ENCODE measurements at places on chromosomes 2 and 18.
A peak's percentile ranks its signal among the peaks of the same experiment; 100 is the strongest.

GRCh38 chr2:128504246-128505149 lies 185.8 kb upstream of the HS6ST1 start:
- no peak for DNase-seq

GRCh38 chr18:43680096-43680495 lies 402.8 kb upstream of the SYT4 start:
- DNase-seq = no peak

GRCh38 chr2:3319745-3320566 lies 57.7 kb downstream of the EIPR1 start:
- no peak for DNase-seq

GRCh38 chr2:12264146-12264545 lies 452.6 kb upstream of the TRIB2 start:
- DNase-seq = no peak

DNA sequence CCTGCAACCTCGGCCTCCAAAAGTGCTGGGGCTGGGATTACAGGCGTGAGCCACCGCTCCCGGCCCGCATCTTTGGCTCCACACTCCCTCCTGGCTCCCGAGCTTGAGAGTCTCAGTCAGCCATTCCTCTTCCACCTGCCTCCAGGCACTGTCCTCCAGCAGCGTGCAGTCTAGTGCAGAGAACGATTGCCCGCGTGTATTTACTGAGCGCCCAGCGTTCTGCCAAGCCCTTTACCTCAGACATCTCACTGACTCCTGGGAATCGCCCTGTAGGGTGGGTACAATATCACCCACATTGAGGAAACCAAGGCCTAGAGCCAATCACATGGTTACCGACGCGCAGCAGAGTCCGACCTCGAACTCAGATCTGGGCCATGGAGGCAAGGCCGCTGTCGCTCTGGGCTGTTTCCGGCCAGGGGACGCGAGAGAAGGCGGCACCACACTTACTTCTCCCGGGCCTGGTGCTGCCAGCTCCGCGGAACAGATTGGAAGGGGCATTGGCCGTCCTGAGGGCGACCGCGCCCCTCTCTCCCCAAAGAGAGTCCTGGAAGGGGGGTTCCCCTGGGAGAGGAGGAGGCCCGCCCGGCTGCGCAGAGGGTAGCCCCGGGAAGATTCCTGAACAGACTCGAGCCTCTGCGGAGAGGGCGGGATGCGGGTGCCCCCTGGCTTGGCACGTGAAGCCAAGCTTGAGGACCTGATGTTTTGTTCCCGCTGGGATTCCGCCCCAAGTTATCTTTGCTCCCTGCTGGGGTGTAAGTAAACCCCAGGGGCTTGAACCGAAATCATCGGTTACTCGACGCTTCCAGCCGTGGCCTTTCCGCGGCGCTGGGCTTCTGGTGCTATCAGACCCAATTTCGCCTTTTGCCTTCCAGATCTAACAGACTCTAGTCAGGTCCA lies 5.2 kb upstream of the DLX2 start:
- no peak for DNase-seq

- DNase-seq = no peak
Observed at GRCh38 chr2:194705398-194705797, 951.6 kb upstream of the SLC39A10 start.

DNA sequence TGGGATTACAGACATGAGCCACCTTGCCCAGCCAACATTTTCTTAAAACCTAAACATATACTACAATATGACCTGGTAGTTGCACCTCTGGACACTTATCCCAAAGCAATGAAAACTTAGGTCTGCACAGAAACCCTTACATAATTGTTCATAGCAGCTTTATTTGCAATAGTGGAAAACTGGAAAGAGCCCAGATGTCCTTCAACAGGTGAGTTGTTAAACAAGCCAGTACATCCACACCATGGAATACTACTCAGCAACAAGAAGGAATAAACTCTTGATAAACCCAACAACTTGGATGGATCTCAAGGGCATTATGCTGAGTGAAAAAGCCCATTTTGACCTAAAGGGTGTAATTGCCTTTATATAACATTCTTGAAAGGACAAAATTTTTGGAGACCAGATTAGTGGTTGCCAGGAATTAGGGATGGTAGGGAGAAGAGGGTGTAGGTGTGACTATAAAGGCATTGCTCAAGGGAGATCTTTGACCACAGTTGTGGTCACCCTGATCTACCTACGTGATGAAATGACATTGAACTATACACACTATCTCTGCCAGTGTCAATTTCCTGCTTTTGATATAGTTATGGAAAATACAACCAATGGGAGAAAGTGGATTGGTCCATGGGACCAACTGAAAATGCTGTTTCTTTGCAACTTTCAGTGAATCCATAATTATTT lies 11.9 kb upstream of the AMMECR1L start:
- DNase-seq = no peak

DNA sequence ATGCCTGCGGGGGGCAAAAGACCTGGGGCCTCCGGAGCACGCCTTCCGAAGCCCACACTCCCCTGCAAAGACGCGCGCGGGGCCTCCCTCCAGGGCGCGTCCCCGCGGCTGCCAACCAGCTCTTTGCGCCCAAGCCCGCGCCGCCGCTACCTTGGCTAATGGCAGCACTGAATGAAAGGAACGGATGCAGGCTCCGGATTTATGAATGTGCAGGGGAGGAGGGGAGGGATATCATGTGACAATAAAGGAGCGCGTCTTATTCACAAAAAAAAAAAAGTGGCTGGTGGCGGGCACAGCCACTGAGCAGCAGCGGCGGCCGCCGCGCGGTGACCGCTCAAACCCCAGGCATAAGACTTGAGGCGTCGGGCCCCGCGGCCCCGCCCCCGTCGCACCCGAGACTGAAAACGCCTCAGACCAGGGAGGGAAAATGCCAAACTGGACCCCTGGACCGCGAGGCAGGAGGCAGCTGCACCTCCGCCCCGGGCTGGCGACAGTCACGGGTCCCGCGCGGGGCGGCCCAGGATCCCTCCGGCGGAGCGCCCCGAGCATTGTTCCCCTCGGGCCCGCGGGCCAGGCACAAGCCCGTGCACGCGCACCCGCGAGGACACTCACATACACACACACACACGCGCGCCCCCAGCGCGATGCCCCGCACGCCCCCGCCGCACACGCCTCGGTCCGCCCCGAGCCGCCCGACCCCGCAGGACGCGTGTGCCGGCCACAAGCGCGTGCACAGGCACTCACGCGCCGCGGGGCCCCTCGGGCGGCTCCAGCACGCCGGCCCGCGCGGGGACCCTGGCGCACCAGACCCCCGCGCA lies 1.6 kb downstream of the SPRED2 start:
- peak; percentile 43 for DNase-seq

- DNase-seq = no peak
Observed at GRCh38 chr18:67199993-67200617, 316.4 kb downstream of the DSEL start.

DNA sequence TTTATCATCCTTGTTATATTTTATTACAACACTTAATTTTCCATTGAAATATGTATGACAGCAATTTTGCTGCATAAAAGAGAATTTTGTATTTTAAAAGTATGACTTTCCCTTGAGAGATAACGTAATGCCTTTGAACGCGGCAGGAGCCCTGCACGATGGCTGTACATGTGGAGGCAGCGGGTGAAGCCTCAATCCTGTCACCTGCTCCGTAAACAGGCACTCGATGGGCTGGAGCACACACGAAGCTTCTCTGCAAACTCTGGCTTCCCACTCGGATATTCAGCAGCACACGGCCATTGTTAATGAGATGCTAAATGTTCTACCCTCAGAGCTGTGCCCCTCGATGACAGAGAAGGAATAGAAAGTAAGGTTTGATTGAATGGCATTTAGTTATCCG lies 184.4 kb downstream of the RTP5 start:
- DNase-seq = no peak

DNA sequence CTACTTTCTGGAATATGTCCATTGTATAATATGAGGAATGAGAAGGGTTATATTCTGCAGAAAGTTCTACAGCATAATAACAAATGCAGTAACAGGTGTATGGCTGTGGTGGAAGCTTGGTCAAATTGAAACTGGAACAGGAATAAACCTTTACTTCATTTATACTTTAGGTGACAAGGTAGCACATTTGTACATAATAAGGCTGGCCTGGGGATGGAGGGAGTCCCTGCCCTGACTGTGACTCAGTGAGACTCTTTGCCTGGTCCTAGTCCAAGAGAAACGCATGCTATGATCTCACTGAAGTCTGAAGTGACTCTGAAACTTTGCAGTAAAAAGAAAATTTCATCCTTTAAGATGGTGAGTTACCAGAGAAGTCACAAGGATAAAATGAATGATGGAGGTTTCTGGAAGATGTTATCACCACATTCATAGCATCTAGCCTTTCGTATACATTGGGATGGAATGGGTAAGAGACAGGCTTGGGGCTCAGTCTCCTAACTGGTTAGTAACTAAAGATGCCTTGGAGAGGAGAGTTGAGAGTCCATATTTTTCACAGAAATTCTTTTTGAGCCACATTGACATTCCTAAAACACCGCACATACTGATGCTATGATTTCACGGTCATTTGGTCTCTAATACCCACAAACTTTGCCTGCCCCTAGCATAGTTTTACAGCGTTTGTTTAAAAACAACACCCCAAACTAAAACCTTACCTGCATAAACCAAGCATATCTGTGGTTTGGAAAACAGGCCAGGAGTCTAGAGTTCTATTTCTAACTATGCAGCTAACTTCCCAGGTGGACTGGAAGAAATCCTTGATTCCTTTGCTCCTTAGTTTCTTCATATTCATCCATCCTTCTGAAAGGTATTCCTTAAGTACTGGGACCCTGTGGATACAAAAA lies 42.4 kb upstream of the NABP1 start:
- DNase-seq = no peak

GRCh38 chr18:10131460-10132395 lies 217.9 kb downstream of the VAPA start:
- DNase-seq = no peak

DNA sequence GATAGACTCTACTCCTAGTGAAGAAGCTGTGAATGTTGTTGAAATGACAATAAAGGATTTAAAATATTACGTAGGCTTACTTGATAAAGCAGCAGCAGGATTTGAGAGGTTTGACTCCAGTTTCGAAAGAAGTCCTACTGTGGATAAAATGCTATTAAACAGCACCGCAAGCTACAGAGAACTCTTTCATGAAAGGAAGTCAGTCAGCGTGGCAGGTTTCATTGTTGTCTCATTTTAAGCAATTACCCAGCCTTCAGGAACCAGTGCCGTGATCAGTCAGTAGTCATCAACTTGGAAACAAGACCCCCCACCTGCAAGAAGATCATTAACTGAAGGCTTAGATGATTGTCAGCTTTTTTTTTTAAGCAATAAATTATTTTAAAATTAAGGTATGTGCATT lies 14.0 kb downstream of the USP14 start:
- DNase-seq = no peak

DNA sequence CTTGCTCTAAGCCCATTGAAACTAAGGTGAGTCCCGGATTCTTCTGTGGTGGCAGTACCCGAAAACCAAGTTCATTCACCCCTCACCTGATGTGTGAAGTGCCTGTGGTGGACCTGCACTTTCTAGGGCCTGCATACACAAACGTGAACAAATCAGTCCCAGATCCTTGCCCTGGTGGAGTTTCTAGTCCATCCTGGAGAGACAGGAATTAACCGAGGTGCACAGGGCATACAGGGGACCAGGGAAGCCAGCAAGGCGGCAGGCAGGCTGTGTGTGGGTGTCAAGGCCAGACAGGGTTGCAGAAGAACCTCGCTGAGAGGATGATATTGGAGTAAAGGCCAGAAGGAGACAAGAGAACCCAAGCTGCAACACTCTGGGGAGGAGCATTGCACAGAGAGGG lies 106.1 kb downstream of the SMIM21 start:
- DNase-seq = no peak

- DNase-seq = no peak
Observed at GRCh38 chr2:10267551-10268465, 34.9 kb upstream of the HPCAL1 start.

- no peak for DNase-seq
Observed at GRCh38 chr2:71833855-71834560, 313.7 kb downstream of the CYP26B1 start.

DNA sequence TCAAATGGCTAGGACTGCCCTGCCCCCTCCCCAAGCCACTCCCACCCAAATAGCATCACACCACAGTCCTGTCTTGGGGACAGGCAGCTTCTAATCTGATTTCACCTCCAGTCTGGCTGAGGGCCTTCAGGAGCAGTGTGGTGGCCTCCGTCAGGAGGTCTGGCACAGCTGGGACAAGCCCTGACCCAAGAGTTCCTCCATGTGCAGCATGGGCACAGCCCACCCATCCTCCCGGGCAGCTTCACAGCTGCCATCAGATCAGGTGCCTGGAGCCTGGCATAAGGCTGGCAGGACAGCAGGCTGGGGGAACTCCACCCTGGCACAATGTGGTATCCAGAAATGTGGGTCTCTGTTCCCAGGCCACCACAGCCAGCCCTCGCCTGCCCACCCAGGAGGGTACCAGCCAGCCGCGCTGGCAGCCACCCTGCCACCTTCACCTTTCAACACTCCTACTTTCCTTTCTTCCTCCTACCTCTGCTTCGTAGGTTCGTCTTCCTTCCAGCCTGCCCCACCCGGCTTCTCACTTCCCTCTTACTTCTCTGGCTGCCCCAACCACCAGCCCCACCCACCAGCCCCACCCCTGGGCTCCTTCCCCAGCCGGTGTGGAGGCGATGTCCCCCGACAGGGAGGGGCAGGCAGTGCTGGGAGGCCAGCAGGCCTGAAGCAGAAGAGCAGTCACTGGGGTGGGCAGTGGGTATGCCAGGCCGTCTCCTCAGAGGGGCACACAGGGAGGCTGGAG lies at the start of gene CAPG:
TSS of gene CAPG (minus strand) at position 522 of the 739 bp plus-strand sequence. CDS start 8,221 bp downstream, outside the sequence.
- DNase-seq = no peak
